ENCODE measurements at places on chromosomes 4 and X. TPM values are rescaled to one million over a fixed set of nuclear protein-coding genes. Genes with fewer than 3 reads are reported as not detected.

- no peak for DNase-seq
Observed at GRCh38 chrX:135713795-135714194, 356 bp downstream of the CT45A1 start.

DNA sequence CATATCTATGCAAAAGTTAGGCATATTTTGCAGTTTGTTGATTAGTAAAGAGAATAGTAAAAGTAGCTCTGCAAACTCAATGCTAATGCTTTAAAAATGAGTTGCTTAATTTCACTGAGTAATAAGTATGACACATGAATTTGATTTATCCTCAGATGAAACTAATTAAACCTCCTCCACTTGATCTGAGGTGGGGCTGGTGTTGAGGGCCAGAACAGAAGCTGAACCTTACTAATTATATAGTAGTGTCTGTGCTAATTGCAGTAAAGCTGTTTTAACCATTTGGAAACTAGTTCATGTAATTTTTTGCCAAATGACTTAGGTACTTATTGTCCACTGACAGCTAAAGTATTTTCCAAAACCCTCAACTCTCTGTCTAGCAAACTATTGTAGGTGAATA lies 7.7 kb upstream of the PGAM4 start:
- no peak for DNase-seq

GRCh38 chr4:4752576-4753401 lies 106.7 kb upstream of the MSX1 start:
- DNase-seq: no peak

The GPR50 gene
- not detected for total RNA-seq

GRCh38 chr4:154081391-154081790 lies 292.5 kb upstream of the SFRP2 start:
- no peak for DNase-seq
